ENCODE measurements at places on chromosomes 13 and 19. TPM values are rescaled to one million over a fixed set of nuclear protein-coding genes. Genes with fewer than 3 reads are reported as not detected.

- no peak for DNase-seq
Measured at GRCh38 chr13:97979051-97979450, 25.6 kb downstream of the IPO5 start.

- DNase-seq = no peak
Measured at GRCh38 chr19:11506101-11506555, 489 bp upstream of the ZNF653 start.

DNA sequence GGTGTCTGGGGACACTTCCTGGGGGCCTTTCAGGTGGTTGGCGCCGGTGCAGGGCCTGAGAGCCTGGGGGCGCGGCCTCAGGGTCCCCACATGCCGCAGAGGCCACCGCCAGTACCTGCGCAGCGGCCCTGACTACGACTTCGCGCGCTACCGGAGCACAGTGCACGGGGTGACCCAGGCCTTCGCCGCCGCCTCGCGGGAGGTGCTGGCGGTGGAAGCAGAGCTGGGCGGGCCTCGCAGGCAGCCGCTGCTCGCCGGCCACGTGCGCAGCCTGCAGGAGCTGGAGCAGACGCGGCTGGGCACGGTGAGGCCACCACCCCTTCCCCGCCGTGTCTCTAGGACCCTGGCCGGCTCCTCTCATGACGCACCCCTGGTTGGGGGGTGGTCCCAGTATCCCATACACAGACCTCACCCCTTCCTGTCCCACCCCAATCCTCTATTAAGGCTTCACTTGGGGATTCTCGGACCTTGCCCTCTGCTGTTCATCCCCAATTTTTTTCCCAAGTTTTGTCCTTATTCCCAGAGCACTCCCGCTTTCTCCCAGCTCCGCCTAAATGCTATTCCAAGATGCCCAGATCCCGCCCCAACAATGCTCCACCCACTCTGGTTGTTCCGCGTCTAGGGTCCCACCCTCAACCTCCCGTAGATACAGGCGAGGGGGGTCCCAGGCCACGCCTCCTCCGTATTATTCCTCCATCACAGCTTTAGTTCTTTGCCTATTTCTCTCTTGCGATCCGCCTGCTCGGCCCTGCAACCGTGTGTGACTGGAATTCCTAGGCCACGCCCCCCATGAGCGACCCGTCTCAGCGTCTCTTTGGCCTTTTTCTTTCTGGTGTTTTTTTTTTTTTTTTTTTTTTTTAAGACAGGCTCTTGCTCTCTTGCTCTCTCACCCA is 1.0 kb downstream of the REX1BD start:
- peak; percentile 85 for DNase-seq

DNA sequence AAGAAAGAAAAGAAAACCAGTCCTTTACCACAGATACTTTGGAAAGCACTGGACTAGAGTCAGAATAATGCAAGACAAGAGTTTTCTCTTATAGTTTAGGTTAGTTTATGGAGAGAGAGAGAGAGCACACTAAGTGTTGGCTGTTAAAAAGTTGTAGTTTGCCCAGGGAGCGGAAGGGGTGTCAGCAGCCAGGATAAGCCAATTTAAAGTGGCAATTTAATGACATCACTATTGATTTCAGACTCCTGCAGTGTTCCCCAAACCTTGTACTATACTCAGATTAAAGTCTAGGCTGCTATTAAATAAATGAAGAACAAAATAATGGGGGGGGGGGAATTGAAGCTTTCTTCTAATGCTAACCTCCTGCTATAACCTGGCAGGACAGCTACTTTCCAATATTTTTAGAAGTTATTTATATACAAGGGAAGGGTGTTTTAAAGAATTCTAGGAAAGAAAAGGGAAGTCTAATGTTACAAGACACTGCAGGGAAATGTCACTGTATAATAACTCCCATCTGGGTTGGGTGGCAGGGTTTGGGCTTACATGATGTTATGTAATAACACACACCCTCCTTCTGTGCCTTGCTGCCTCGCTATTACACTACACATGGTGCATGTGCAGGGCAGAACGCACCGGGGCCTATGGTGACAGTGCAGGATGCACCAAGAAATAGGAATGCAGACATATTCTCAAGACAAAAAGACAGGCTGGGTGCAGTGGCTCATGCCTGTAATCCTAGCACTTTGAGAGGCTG is 19.9 kb downstream of the TPT1 start:
- no peak for DNase-seq

DNA sequence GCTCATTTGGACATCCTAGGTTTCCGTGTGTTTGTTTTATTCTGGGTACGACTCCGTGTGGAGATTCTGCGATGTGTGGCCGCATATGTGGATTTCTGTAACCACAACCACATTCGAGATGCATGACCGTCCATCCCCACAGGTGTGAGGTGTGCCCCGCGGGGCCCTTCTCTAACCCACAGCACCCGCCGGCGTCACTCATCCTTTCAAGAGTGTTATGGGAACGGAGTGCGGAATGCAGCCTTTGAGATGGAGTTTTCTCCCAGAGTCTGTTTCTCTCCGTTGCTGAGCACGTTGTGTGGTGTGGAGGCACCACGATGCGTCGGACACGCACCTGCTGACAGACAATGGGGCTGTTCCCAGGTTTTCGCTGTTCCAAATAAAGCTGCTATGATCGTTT is 40.0 kb downstream of the C13orf46 start:
- no peak for DNase-seq

DNA sequence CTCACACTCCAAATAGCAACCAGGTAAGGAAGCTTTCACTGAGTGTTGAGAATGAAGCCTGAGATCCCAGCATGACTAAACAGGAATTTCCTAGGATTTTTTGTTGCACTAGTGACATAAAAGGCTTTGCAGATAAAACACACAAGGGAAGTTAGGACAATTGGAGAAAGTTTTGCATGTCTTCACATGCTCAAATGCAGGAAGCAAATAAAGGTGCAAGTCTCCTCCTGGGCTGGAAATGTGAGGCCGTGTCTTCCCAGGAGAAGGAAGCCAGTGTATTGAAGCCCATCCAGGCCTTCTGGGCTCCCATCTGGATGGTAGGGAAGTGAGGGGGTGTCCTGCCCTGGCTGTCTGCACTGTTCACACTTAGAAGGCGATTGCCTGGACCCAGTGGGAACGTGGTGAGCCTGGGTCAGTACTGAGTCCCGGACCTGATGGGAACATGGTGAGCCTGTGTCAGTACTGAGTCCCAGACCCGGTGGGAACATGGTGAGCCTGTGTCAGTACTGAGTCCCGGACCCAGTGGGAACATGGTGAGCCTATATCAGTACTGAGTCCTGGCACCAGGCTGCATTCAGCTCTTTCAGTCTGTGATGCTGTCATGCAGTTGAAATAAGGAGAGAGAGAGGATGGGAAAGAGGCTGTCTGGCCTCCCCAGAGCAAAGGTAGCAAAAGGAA is 38.7 kb downstream of the SIAH3 start:
- DNase-seq = no peak

DNA sequence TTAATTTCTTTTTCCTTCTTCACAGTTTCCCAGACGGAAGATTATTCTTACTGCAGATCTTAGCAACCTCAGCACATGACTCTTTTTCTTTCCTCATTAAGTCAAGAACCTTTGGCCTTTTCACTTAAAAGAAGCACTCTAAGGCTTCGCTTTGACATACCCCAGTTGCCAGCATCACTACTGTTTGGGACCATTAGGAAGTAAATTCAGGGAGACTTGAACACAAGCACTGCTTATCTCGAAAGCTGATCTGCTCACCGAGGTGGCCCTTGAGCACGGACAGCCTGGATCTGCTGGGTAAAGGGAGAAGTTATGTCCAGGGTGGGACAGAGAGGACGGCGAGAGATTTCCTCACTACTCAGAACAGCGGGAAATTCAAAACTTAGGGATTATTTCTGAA is 151.4 kb upstream of the RNF113B start:
- DNase-seq = no peak

DNA sequence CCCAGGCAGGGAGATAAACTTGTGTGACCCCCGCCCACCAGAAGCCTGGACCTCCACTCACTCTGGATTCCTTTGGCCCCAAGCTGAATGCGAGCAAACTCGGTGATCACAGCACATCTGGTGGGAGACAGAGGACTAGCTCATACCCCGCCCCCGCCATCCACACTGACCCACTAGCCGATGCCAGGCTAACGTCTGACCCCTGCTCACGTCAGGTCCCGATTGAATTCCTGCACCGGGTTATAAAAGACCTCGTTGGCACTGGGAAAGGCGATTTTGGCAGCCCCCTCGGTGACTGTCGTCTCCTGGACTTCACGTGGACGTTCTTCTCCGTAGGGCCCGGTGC is 631 bp downstream of the TRMT1 start:
- no peak for DNase-seq

GRCh38 chr19:29098863-29099481 is 114.0 kb downstream of the UQCRFS1 start:
- no peak for DNase-seq

- DNase-seq = no peak
Measured at GRCh38 chr13:24221007-24221406, 60.5 kb downstream of the SPATA13 start.

- DNase-seq = no peak
Measured at GRCh38 chr13:90824032-90824431, 523.5 kb upstream of the MIR17HG start.

- no peak for DNase-seq
Measured at GRCh38 chr19:35303357-35303915, 11.5 kb downstream of the MAG start.

- no peak for DNase-seq
Measured at GRCh38 chr13:107964395-107964794, 250.9 kb downstream of the LIG4 start.

The ZNF181 gene
- polyA plus RNA-seq = 8.1 TPM

The NKG7 gene
- not detected for polyA plus RNA-seq

The C19orf85 gene
- polyA plus RNA-seq = not detected

The FCGBP gene
- polyA plus RNA-seq = 0.07 TPM

The RXFP2 gene
- polyA plus RNA-seq = not detected

The GPR18 gene
- not detected for polyA plus RNA-seq

The HS6ST3 gene
- polyA plus RNA-seq = under 0.01 TPM

The ZNF709 gene
- 0.64 TPM for polyA plus RNA-seq

The IGFL3 gene
- polyA plus RNA-seq = not detected

All from SK-N-SH (cell line).